Suppressor macrophage treated with lipopolysaccharide for 1 hour (primary cell): ENCODE measurements at places on chromosomes 16 and 17.

DNA sequence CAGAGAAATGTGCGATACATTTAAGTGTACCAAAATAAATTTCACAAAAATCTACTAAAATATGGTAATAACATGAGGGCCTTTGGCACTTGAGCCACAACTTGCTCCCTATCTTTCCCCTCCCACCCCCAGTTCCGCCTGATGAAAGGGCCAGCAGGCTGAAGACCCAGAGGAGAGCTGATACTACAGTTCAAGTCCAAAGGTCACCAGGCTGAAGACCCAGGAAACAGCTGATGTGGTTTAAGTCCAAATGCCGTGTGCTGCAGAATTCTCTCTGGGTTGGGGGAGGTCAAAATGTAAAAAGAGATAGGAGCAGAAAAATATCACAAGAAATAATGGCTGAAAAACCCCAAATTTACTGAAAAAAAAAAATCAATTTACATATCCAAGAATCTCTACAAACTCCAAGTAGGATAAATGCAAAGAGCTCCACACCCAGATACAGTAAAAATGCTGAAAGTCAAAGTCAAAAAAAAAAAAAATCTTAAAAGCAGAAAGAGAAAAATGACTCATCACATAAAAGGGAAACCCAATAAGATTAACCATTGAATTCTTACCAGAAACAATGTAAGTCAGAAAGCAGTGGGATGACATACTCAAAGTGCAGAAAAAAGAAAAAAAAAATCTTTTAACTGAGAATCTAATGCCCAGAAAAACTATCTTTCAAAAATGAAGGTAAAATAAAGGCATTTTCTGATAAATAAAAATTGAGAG is 452.1 kb upstream of the ASIC2 start:
- DNase-seq, result peak; percentile 34

- DNase-seq, result no peak
Measured at GRCh38 chr17:64240741-64241347, 22.2 kb downstream of the TEX2 start.

DNA sequence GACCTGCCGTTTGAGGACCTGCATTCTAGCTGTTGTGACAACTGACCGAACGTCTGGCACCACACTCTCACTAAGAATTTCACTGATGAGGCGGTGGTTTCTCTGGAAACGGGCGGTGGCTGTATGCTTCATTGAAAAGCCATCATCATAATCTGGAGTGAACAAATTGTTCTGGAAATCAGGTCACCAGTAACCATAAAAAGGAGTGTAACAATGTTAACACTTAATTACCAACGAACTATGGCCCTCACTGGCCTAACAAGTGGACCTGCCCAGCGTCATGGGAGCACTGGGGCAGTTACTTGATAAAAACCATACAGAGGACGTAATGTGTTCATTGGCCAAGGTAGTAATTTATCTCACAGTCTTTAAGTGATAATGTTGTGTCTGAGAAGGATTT is 15.4 kb downstream of the SMARCE1 start:
- no peak for DNase-seq

GRCh38 chr17:13140750-13141149 is 122.9 kb upstream of the ELAC2 start:
- no peak for DNase-seq
